CD4-positive, alpha-beta T cell treated with Interleukin-21 for 1 hour (primary cell): ENCODE measurements at places on chromosomes 4 and X.

GRCh38 chr4:176549161-176549865, 229.5 kb downstream of the SPCS3 start:
- DNase-seq = no peak

DNA sequence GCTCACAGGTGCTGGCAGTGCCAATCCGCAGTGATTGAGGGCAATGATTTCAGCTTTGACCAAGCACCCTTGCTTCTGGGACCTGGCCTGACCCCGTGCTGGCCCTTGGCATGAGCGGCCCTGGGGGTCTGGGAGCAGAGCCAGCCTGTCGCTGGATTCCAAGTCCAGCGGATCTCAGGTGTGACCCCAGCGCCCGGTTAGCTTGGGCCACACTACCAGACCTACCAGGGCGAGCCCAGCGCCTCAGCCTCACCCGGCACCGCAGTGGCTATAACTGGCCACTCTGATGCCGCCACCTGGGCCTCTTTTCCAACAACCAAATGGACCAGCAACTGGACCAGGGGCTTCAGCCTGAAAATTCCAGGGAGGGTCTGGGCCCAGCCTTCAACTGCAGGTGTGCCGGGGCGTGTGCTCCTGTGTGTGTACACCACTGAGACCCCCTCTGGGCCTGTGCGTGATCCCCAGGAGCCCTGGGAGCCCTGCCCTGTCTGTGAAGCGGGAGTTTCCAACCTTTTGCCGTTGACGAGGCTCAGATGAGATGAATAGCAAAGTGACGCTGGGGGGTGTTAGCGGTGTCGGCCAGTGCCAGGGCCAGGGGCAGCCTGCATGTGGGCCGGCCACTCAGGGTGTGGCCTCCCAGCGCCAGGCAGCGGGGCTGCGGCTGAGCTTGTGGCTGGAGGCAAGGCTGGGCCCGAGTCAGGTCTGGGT, 658 bp downstream of the SH3TC1 start:
- peak; percentile 21 for DNase-seq

DNA sequence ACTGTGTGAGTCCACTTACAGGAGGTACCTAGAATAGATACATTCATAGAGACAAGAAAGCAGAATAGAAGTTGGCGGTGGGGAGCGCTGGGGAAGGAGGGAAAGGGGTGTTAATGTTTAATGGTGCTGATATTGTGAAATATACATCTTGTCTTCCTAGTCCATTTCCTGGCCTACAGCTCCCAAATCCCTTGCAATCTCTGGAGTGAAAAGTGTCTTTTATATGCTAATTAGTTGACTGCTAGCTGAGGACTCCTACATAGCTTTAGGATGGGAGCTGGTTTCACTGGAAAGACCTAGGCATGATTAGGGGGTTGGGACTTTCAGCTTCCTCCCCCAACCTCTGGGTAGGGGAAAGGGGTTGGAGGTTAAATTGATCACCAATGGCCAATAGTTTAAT, 36.0 kb downstream of the FUNDC1 start:
- DNase-seq = no peak

DNA sequence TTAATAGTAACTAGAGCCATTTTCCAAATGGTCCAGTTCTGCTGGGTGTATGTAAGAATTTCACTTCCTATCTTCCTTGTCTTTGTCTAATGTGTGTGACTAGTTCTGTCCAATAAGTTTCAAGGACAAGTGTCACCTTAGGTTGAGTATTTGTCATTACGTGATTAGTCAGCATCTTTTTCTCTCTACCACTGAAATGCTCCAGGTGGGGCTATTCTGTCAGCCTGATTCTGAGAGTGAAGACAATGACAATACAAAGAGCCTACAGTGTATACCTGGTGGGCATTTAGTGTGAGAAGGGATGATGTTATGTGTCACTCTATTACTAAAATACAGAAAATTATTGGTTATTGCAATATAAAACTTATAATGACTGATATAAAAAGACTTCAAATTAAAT, 876.3 kb downstream of the C4orf33 start:
- DNase-seq = no peak

GRCh38 chr4:66558651-66559050, 888.4 kb upstream of the EPHA5 start:
- DNase-seq = no peak

GRCh38 chr4:113077575-113077974, 28.1 kb downstream of the ANK2 start:
- no peak for DNase-seq

GRCh38 chr4:92304121-92304520, 355 bp downstream of the GRID2 start:
- DNase-seq = no peak

GRCh38 chrX:9278475-9279233, 186.2 kb upstream of the TBL1X start:
- no peak for DNase-seq

DNA sequence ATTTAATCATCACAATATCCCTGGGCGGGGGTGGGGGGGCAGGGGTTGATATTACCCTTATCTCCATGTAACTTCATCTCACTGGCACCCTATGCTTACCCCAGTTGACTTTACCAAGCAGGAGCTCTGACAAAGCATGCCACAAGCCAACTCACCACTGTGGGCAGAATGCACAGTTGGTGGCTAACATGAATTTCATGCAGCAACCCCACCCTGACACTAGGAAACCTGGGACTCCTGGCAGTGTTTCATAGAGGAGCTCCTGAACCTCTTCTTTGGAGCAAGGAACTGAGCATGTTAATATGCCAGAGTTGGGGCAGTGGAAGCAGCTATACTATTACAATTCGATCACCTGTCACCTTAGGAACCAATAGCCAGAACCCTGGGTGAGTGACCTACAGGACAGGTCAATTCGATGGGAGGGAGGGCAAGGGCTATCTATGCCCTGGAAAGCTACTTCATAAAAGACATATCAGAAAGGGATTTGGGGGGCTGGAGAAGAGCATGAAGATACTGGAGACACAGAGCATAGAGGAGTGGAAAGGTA, 97.2 kb upstream of the ACSL4 start:
- no peak for DNase-seq

- DNase-seq = no peak
These were observed 1930.5 kb upstream of the AGA start for GRCh38 chr4:179372746-179373145.

GRCh38 chr4:36332023-36332781, 50.8 kb downstream of the DTHD1 start:
- no peak for DNase-seq

DNA sequence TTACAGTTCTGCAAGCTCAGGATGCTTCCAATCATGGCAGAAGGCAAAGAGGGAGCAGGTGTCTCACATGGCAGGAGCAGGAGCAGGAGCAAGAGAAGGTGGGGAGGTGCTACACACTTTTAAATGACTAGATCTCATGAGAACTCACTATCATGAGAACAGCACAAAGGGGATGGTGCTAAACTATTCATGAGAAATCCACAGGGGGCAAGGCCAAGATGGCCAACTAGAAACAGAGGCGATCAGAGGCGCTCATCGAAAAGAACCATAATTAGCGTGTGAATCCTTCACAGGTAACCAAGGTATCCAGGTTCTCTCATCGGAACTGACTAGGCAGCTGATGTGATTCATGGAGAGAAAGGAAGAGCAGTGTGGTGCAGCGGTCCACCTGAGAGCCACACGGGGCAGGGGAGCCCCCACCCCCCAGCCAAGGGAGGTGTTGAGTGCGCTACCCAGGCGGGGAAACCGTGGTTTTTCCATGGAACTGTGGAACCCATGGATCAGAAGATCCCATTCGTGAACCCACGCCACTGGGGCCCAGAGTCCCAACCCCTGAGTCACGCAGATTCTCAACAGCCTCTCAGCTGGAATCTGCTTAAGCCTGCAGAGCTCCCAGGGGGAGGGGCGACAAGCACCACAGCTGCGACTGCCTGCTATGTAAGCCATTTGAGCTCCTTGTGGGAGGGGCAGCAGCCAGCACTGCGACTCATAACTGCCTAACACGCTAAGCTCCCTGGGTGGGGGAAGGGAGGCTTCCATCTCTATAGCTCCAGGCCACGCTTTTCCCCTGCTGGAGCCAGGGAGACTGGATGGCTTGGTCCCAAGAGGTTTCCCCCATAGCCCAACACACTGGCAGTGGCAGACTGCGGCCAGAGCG, 46.7 kb downstream of the FGF16 start:
- no peak for DNase-seq

GRCh38 chrX:23908219-23909004, 606 bp downstream of the CXorf58 start:
- DNase-seq = no peak

GRCh38 chrX:44951572-44952067, 78.6 kb downstream of the KDM6A start:
- no peak for DNase-seq

DNA sequence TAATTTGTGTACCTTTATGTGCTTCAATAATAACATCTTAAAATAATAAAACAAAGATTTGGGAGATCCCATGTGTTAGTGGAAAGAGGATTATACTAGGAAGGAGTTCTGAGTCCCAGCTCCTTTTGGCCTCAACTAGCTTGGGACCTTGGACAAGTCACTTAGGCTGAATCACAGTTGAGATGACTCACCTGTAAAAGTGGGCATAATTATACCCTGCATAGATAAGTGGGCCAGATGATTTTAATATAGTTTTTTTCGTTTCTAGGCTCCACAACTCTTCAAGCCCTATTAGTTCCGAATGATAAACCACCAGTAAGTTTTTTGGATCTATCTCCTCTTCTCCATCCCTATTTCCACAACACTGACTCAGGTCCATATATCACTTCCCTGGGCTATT, 131.8 kb downstream of the ENOX2 start:
- DNase-seq = no peak

GRCh38 chrX:30816079-30816478, 73.0 kb downstream of the TAB3 start:
- DNase-seq = no peak

GRCh38 chr4:112938461-112939058, 110.9 kb upstream of the ANK2 start:
- peak; percentile 2 for DNase-seq

GRCh38 chr4:113147498-113148111, 98.2 kb downstream of the ANK2 start:
- no peak for DNase-seq

GRCh38 chrX:17923546-17923945, 62.4 kb upstream of the RAI2 start:
- DNase-seq = no peak

DNA sequence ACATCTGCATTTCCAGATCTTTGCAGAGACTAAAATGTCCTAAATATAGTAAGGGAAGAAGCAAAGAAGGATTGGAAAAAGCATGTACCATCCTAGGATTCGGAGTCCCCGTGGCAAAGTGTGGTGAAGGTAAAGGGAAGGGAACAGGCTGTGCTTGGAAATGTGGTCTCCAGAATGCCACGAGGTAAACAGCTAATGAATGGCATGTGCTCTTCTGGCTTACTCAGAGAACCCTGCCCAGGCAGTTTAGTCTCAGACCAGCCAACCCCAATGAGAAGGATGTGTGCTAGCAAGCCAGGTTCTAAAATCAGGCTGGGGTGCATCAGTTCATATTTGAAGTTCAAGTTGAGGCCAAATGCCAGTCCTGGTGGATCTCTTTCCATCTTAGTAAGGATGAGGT, 113.1 kb downstream of the RS1 start:
- DNase-seq = no peak

GRCh38 chr4:72864898-72865297, 204.6 kb downstream of the COX18 start:
- no peak for DNase-seq

DNA sequence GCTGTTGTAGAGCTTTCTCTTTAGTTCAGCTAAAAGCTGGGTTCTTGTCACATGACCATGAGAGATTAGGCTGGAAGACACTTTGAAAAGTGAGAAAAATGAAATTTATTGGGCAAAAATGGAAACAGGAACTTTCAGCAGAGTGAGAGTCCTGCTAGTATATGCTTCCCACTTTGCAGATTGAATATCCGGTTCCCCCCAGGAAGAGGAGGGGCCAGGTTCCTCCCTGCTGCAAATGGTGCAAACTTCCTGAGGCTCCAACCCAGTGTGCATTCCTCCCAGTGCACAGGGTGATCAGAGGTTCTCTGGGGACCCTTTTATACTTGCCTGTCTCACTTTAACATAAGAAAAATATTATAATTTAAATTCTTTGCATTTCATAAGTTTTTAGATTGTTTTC, 119.9 kb upstream of the SPIN4 start:
- DNase-seq = no peak

DNA sequence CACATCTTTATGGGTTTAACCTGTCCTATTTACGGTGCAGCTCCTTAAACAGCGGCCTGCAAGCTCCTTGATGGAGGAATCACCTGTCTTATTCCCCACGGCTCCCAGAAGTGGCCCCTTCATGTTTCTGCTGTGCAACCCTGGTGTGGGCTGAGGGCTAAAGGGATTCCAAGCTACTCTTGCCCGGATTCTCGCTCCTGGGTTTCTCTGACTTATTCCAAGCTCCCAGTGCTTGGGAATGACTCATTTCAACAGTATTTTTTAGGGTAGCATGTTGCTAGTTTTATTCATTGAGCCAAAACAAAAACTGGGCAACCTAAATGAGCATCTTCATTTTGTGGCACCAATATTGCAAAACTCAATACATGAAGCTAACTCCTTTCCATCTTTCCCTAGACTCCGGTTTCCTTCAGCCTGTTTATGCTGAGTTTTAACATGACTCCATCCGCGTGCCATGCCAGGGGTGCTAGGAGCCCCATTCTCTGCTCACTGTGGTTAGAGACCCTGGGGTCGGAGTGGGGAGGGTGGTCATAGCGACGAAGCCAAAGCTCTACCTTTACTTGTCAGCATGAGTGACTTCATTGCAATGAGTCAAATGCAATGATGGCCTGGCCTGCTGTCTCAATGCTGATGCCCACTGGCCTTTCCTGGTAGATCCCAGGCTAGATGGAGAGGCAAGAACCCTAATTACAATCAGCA, 349.7 kb downstream of the NR3C2 start:
- no peak for DNase-seq

DNA sequence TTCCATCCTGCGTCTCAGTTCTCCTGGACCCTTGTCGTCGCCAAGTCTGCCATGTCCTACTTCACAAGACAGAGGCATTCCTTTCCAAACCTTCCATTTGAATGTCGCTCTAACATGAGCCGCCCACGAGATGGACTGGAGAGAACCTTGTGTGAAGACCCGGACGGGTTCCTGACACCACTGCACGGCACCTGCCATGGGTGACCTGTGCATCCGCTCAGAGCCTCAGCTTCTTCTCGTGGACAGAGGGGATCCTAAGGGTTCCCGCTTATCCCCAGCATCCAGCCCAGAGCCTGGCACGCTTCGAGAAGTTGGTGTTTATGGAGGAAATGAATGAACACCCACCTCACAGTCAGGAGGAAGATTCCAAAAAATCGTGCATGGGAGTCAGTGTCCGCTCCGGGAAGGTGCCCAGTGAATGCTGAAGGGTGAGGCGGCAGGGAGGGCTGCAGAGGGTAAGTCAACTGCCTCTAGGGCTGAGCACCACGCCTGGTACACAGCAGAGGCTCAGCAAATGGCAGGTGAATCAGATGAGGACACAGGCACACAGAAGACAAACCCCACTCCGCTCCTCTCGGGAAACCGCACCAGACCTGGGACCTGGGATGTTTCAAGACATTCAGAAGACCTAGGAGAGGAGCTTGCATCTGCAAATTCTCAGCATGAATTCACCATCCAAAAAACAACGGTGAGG, 52.6 kb downstream of the WFS1 start:
- no peak for DNase-seq

- no peak for DNase-seq
These were observed 66.1 kb upstream of the ZNF827 start for GRCh38 chr4:146004730-146005129.

- DNase-seq = no peak
These were observed 1.8 kb upstream of the TMEM164 start for GRCh38 chrX:110000847-110001713.
